ENCODE measurements at places on chromosomes 12 and 14.
A peak's percentile ranks its signal among the peaks of the same experiment; 100 is the strongest.

- peak; percentile 8 for DNase-seq
These were observed 36.3 kb upstream of the SINHCAF start for GRCh38 chr12:31362115-31362758.

GRCh38 chr14:78253986-78254385 is 83.8 kb downstream of the NRXN3 start:
- no peak for DNase-seq

DNA sequence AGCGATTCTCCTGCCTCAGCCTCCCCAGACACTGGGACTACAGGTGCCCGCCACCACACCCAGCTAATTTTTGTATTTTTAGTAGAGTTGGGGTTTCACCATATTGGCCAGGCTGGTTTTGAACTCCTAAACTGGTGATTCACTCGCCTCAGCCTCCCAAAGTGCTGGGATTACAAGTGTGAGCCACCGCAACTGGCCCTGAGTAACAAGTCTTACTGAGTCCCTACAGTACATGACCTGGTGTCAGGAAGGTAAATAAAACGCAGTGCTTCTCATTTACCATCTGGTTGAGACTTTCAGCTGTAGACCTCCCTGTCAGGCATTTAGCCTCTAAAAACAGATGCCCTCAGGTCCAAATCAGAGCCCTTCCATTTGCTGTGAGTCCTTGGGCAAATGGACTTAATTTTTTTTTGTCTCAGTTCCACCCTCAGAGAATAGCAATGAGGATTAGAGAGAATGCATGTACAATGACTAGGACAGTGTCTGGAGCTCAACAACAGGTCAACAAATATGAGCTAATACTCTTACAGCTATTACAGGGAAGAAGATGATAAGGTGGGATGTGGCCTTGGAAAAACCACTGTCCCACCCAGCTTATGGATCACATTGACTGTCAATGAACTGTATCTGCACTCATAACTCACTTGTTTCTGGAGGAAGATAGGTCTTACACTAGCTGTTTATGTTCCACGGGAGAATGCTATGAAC is 70.5 kb downstream of the PHLDA1 start:
- no peak for DNase-seq

DNA sequence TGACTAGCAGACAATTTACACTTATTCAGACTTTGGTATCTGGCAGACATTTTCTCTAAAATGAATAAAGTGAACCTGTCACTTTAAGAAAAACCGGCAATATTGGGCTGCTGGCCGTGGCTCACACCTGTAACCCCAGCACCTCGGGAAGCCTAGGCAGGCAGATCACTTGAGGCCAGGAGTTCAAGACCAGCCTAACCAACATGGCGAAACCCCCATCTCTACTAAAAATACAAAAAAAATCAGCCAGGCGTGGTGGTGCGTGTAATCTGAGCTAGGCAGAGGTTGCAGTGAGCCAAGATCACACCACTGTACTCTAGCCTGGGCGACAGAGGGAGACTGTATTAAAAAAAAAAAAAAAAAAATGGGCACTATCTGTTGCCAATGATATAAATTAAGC is 11.5 kb downstream of the DUSP16 start:
- DNase-seq: no peak

GRCh38 chr14:68516342-68516741 is 276.5 kb downstream of the ZFP36L1 start:
- DNase-seq: no peak

GRCh38 chr12:90653040-90653439 is 301.9 kb downstream of the CCER1 start:
- DNase-seq: no peak

GRCh38 chr12:117111821-117112595 is 12.8 kb upstream of the TESC start:
- no peak for DNase-seq

DNA sequence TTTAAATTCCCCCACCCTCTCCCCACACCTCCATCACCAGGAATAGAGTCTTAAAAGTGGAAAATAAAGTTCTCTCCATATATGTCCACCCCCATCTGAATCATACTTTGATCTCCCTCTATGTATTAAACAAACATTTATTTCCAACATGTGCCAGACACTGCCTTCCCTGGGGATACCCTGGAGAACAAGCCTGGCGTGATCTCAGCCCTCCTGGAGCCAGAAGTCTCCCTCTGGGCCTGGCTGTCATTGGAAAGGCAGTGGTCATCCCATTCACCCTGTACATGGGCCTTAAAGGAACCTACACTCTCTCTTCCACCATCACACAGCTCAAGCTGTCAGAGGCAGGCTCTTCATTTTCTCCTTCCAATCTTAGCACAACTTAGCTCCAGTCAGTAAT is 143.6 kb downstream of the EMP1 start:
- no peak for DNase-seq

DNA sequence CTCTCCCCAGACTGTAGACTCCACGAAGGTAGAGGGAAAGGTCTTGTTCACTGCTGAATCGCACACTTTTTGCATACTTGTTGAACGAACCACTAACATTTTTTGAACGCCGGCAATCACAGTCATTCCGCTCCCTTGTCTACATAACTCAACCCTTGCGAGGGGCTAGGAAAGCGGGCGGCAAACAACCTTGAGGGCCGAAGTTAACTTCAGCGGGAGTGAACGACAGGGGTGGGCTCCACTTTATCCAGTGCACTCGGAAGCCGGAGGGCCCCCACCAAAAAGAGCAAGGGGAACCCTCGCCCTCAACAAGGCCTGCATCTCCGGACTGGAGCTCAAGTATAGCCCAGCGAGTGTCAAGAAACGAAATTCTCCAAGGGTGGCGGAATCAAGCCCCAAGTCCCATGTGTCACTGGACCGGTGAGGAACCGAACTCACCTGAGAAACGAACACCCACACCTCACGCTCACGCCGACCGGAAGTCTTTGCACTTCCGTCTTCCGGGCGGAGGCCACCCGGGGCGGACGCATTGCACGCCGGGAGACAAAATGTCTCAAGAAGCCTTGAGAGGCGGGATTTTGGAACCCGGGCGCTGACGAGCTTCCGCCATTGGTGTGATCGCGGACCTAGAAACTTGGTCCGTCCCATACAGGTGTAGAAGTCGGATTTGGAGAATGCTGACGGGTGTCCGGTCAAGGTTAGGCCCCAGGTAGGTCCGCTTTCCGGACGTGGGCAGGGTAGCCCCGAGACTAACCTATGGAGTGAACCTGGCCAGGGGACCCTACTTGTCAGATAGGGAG is at the start of gene LLPH:
LLPH (minus strand) TSS at position 484 of the 800 bp plus-strand sequence. CDS start 1,644 bp downstream, outside the sequence.
- DNase-seq: peak; percentile 84

- peak; percentile 69 for DNase-seq
These were observed at the start of gene ZBTB39 for GRCh38 chr12:57005980-57006808. ZBTB39 (minus strand) TSS chr12:57006546; CDS start chr12:57004917, 1,629 bp downstream.

- DNase-seq: no peak
These were observed 2.3 kb upstream of the ESPL1 start for GRCh38 chr12:53265783-53266182.

DNA sequence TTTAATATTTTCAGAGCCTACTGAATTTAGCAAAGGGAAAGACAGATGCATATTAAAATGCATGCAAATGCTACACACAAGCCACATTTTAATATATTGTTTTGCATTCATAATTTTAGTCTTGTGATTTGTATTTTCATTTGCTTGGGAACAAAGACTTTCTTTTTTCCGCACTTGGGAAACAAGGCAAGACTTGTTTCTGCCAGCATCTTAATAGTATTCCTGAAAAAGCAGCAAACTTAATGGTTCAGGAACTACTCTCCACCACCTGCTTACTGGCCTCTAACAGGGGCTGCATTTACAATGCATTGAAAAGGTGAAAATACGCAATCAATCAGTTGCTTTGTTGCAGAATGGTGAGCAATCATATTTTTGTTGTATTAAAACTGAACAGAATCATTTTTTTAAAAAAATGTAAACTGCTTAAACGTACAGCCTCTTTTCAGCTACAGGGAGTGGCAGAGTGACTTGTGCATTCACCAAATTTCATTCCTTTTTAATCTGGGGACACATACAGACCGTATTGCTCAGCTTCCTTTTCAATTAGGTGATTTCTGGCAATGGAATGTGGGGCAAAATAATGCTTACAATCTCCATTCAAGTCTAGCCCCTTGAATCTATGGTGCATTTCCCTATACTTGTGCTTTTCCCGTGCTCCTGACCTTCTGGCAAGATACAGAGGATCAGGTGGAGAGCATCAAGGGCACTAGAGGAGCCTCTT is 144.1 kb upstream of the BTG1 start:
- DNase-seq: no peak

- no peak for DNase-seq
These were observed 8.3 kb downstream of the REC8 start for GRCh38 chr14:24179961-24180796.

DNA sequence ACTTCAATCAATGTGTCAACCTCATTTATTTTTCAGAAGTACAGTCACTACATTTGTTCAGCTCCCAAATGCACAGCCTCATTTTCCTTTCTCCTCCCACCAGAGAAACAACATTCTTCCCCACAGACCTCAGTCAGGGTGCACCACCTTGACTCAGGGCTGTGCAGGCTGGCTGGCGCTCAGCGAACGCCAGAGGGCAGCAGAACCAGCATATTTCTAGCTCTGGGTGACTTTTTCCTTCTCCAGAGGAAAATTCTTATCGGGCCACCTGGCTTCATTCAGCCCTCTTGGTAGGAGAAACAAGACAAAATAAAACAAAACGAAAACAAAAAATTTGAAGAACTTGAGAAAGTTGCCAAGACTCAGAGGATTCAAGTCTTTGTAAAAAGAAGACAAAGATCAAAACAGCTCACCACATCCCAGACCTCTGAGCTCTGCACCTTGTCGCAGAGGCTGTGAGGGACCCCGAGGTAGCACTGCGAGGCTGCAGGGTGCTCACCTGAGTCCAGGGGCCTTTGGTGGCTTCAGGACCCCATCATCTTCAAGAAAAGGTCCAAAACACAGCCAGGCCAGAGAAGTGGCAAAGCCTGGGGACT is 33.7 kb downstream of the PAH start:
- peak; percentile 24 for DNase-seq

GRCh38 chr12:11981121-11981733 is 89.5 kb upstream of the BCL2L14 start:
- peak; percentile 40 for DNase-seq

- DNase-seq: no peak
These were observed 1.9 kb downstream of the APEX1 start for GRCh38 chr14:20456971-20457370.

DNA sequence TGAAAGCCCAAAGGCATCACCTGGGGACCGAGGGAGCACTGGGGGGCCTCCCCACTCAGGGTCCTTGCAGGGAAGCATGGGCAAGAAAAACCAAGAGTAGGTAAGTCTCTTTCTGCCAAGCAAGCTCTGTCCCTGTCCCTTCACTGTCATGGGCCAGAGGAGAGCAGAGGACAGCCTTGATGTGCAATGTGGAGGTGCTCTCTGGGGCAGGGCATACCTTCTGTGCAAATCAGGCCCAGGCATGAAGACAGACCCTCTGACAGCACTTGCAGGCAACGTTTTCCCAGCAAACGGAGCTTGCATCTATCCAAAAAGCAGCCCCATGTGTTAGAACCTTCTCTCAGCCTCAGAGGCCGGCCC is 192.5 kb upstream of the PWP1 start:
- no peak for DNase-seq

DNA sequence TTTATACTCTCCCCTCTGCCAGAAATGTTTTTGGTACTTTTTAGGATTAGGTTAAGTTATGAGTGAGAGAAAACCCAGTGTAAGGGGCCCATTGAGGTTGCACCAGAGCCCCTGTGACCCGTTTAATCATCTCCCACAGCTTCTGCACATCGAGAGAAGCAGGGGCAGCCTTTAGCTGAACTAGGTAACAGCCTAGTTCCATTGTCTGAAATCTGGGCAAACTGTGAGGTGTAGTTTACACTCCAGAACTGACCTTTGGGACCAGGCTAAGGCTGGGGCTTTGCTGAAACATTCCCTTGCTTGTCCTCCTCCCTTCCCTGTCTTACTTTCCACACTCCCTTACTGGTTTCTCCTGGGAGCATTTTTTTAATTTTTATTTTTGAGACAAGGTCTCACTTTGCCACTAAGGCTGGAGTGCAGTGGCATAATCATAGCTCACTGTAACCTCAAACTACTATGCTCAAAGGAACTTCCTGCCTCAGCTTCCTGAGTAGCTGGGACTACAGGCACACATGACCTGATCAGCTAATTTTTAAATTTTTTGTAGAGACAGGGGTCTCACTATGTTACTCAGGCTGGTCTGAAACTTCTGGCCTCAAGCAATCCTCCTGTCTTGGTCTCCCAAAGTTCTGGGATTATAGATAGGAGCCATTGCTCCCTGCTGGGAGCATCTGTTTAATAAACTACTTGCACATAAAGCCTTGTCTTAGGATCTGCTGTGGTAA is 25.9 kb upstream of the DHRS2 start:
- no peak for DNase-seq

- no peak for DNase-seq
These were observed 52.4 kb downstream of the FERMT2 start for GRCh38 chr14:52898496-52898895.

GRCh38 chr12:52327830-52328500 is 6.8 kb upstream of the KRT83 start:
- DNase-seq: no peak

- DNase-seq: no peak
These were observed 15.5 kb upstream of the PAPOLA start for GRCh38 chr14:96486705-96487104.

- DNase-seq: no peak
These were observed 12.5 kb downstream of the FGF6 start for GRCh38 chr12:4432878-4433744.

DNA sequence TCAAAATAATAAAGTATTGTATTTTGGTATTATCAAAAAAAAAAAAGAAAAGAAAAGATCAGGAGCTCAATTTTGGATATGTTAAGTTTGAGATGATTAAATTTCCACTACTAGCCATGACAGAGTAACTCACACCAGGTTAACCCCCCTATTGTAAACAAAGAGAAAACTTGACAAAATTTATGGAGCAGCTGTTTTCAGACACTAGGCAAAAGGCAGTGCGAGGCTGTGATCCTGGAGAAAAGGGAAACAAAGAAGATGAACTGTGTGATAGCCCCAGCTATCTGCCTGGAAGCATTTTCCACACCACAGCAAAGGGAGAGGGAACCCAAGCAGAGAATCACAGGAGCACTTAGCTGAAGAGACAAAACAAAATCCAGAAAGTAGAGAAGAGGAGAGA is 145.0 kb downstream of the KIF21A start:
- DNase-seq: no peak

GRCh38 chr12:52209321-52209720 is 17.5 kb upstream of the KRT80 start:
- DNase-seq: no peak

DNA sequence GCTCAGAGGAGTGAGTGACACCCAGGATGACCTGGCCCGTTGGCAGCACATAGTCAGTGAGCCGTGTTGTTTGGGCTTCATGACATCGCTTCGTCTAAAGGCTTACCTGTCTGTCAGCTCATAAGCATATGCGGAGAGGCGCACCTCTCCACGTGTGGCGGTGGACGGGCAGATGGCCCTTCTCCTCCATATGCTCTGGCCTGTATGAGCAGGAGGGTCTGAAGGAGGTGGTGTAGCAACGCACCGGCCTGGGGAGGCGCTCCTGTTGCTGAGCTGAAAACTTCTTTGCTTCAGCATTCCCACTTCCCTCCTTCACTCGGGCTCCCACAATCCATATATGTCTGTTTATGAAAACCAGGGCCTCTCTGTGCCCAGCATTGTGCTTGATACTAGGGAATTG is 186.1 kb downstream of the TSPAN9 start:
- no peak for DNase-seq

GRCh38 chr14:28088125-28088524 is 678.5 kb upstream of the FOXG1 start:
- DNase-seq: no peak
